Astrocyte of the cerebellum (primary cell): ENCODE measurements at places on chromosomes 5 and 9.

- no peak for DNase-seq
Measured at GRCh38 chr5:66875315-66875714, 279.1 kb downstream of the MAST4 start.

DNA sequence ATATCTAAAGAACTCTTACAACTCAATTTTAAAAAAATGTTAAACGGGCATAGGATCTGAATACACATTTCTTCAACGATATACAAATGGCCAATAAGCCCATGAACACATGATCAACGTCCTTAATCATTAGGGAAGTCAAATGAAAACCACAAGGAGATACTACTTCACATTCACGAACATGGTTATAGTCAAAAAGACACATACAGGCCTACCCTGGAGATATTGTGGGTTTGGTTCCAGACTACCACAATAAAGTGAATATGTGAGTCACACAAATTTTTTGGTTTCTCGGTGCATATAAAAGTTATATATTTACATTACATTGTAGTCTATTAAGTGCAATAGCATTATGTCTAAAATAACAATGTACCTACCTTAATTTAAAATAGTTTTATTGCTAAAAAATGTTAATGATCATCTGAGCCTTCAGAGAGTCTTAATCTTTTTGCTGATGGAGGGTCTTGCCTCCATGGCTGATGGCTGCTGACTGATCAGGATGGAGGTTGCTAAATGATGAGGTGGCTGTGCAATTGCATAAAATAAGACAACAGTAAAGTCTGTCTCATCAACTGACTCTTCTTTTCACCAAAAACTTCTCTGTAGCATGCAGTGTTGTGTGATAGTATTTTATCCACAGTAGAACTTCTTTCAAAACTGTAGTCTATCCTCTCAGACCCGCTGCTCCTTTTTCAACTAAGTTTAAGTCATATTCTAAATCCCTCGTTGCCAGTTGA is 15.1 kb downstream of the AK3 start:
- no peak for DNase-seq

DNA sequence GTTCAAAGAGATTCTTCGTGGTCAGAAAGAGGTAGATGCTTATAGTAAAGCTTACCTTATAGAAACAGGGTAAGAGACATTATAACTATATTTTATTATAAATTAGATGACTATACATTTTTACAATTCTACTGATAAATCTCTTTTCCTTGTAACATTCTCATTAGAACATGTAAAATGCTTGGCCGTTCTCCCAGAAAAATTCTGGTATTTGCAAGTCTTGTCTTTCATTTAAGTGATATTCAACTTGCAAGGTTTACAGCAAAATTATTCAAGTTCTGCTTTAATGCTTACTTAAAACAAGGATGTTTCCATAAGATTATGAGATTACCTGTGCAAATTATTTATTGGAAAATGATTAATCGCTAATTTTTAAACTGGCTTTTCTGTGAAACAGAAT is 41.3 kb upstream of the CDH18 start:
- no peak for DNase-seq

GRCh38 chr5:5135957-5136676 is 4.0 kb upstream of the ADAMTS16 start:
- no peak for DNase-seq

GRCh38 chr5:74126294-74126693 is 500.3 kb downstream of the ARHGEF28 start:
- DNase-seq = no peak
